ENCODE measurements at places on chromosomes 13 and 19. TPM values are rescaled to one million over a fixed set of nuclear protein-coding genes. Genes with fewer than 3 reads are reported as not detected.
A peak's percentile ranks its signal among the peaks of the same experiment; 100 is the strongest.

- no peak for DNase-seq
Measured at GRCh38 chr19:32874605-32875004, 5.0 kb upstream of the SLC7A9 start.

DNA sequence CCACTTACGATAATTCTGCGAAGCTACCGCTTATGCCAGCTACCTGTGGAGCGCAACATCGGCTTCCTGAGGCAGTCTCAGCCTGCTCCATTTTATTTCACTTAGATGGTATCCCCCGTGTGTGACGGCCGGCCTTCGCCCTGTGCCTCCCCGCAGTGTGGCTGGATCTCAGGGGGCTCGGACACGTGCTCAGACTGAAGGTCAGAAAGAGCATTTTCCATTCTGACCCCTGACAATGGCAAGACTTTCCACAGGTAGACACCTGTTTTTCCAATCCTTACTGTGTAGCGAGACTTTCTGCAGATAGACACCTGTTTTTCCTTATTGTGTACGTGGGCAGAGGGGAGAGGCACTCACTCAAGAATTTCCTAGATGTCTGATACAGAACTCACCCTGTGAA, 52.7 kb downstream of the ATP11A start:
- no peak for DNase-seq

DNA sequence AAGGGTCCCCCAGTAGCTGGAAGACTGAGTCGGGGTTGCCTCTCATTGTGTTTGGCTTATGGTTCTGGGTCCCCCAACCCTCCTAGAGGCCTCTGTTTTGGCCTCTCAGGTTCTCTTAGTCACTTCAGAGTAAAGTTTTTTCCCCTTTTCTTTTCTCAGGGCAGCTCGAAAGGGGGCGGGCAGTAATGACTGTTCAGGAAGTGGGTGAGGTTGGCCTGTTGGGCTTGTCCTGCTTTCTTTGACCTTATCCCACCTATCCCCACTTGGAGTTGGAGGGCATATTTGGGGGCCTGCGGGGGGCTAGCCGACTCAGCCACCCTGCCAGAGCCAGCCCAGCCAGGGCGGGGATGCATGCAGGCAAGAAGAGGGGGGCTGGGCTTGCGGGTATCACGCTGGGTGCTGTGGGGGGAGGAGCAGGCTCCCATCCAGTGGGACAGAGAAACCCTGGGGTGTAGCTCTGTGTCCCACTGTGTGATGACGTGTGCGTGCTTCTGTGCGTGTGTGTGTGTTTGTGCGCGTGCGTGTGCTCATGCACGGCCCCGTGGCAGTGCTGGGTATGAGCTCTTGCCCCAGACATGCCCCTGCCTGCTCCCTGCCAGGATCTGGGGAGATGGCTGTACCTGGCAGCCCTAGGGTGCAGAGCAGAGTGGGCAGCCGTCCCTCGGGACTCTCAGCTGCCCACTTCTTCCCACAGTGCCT, 1.4 kb downstream of the CIC start:
- DNase-seq = peak; percentile 84

GRCh38 chr19:42352301-42353259, 27.1 kb downstream of the MEGF8 start:
- no peak for DNase-seq

DNA sequence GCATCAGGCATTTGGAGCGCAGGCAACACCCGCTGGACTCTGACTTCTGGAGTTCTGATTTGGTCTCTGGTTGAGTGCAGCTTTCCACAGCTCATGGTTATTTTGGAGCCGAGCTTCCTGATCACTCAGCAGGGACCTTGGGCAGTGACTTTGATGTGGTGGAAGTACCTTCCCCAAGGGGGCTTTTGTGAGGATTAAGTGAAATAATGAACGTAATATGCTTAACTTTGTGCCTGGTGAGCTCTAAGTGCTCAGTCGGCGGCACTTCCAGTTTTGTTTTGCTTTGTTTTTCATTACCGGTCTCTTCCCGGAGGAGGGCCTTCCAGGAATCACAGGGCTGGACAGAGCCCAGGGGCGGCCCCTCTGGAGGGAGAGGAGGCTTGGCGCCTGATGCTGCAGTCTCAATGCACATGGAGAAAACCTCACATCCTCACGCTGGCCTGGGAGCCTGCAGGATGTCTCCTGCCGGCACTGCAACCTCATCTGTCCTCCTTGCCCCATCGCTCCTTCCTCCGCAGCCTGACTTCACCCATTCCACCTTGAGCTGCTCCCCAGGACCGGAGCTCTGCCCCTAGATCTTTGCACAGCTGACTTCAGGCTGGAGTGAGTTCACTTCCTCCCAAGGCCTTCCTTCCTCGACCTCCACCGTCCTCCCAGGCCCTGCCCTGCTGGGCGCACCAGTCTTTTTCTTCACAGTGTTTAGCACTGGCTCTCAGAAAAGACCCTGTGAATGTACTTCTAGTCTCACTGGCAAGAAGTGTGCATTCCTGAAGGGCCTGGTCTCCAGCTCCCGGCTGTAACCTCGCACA, 1.5 kb downstream of the PLEKHF1 start:
- no peak for DNase-seq

DNA sequence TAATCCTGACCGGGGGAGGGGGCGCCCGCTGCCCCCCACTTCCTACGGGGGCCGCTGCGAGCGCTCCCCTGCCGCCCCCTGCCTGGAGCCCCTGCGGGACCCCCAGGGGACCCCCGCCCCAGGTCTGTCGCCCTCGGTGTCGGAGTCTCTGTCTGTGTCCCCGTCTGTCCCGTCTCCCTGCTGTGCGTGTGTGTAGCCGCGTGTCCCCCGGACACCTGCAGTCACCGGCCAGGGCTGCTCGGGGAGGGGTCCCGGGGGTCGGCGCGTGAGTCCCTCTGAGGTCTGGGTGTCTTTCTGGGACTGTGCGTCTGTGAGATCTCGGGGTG, 7.7 kb upstream of the NFIC start:
- no peak for DNase-seq

DNA sequence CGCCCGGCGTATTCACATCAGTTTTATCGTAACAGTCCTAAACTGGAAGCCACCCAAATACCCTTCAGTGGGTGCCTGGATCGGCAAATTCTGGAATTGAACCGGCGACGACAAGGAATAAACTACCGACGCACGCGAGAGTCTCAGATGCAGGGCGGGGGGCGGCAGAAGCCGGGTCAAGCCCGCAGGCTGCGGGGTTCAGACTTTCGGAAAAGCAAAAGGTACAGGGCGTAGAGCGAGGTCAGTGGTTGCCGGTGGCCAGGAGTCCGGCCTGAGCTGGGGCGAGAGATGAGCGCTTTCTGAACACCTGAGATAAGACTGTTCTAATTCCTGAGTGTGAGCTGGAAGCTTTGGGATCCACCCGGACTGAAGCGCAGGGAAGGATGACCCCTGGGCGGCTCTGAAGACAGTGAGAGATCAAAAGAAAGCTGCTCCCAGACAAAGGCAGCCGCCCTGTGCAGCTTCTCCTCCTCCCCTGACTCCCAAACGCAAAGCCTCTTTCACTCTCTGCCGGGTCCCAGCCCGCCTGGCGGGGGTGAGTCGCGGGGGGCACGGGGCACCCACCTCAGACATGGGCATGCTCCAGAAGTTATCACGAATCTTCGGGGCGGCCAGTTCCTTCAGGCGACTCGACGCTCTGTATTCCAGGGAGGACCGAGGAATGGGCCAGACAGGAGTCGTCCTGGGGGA, 26.2 kb upstream of the MIER2 start:
- no peak for DNase-seq

GRCh38 chr13:65638572-65639168, 1591.5 kb downstream of the PCDH9 start:
- DNase-seq = no peak

GRCh38 chr13:64471916-64472315, 2758.2 kb downstream of the PCDH9 start:
- no peak for DNase-seq

- DNase-seq = peak; percentile 22
Measured at GRCh38 chr19:16660763-16661479, at the start of gene TMEM38A. Gene TMEM38A, plus strand, starts transcription at chr19:16661139. Its CDS starts 79 bp downstream, at chr19:16661218.

GRCh38 chr19:815775-816499, 5.8 kb downstream of the PLPPR3 start:
- no peak for DNase-seq

RNF17 gene
- not detected for polyA plus RNA-seq

RYR1 gene
- 0.76 TPM for polyA plus RNA-seq
